T-helper 9 cell (primary cell): ENCODE measurements at places on chromosomes 1 and 21.

GRCh38 chr1:221100611-221101010 is 221.4 kb downstream of the HLX start:
- no peak for DNase-seq

GRCh38 chr1:110060034-110060661 is 10.3 kb downstream of the ALX3 start:
- peak; percentile 76 for DNase-seq

GRCh38 chr1:6245869-6246496 is 2.0 kb downstream of the HES3 start:
- peak; percentile 25 for DNase-seq

DNA sequence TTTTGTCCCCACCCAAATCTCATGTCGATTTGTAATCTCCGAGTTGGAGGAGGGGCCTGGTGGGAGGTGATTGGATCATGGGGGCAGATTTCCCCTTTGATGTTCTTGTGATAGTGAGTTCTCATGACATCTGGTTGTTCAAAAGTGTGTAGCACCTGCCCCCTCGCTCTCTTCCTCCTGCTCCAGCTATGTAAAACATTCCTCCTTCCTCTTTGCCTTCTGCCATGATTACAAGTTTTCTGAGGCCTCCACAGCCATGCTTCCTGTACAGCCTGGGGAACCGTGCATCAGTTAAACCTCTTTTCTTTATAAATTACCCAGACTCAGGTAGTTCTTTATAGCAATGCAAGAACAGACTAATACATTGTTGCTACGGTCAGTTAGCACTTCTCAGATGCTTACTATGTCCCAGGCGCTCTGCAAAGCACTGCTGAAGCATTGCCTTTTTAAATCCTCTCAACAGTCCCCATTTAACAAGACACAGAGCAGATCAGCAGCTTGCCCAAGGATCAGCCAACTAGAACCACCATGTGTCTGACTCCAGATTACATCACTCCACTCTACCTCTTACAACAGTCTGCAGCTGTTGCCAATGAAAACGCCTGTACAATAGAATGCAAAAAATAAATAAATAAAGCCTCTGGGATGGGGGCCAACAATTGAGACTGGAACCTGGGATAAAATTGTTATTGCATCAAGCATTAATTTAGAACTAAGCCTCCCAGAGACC is 52.4 kb upstream of the USP1 start:
- DNase-seq = no peak

DNA sequence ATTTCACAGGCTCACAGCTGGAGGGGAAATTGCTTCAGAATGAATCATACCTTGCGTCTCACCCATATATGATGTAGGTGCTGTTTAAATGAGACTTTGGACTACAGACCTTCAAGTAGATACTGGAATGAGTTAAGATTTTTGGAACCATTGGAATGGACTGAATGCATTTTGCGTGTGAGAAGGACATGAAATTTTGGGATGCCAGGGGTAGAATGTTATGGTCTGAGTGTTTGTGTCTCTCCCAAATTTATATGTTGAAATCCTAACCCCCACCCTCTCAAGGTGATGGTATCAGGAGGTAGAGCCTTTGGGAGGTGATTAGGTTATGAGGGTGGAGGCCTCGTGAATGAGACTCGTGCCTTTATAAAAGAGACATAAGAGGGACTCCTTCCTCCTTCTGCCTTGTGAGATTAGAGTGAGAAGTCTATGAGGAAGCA is 41.4 kb downstream of the KCNK1 start:
- no peak for DNase-seq

DNA sequence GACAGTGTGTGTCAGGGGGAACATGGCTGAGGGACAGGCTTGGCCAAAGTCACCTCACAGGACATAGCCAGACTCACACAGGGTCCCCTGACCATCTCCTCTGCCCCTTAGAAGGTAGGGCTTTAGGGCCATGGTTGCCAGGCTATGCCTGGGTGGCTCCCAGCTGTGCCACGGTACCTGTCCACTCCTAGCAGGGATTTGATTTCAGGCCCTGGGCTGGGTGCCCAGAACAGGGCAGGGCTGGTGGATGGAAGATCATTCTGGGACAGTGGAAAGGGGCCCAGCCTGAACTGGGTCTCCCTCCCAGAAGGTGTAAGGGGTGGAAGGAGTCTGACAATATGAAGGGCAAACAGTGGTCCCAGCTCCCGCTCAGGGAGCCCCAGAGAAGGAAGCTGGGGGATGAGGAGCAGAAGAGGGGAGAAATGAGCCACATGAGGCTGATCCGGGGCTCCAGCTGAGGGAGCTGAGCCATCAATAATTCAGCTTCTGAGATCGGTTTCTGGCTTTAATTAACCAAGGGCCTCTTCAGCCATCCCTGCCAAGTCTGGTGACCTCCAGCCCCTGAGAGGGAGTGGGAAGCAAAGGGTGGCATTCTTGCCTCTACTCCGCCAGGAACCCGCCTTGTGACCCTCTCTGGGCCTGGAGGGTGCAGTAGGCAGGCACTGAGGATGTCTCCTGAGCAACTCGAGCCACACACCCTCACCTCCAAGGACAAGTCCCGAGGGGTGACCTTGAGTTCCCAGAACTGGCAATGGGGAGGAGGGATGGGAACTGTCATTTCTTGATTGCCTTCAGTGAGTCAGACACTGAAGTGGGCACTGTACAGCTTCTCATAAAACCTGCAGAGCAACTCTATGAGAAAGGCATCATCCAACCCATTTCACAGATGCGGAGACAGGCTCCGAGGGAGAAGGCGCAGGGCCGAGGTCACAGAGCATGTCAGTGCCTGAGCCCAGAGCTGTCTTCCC is 2.1 kb downstream of the CD164L2 start:
- no peak for DNase-seq

GRCh38 chr1:6460301-6461050 is 5.5 kb downstream of the TNFRSF25 start:
- DNase-seq = peak; percentile 96

DNA sequence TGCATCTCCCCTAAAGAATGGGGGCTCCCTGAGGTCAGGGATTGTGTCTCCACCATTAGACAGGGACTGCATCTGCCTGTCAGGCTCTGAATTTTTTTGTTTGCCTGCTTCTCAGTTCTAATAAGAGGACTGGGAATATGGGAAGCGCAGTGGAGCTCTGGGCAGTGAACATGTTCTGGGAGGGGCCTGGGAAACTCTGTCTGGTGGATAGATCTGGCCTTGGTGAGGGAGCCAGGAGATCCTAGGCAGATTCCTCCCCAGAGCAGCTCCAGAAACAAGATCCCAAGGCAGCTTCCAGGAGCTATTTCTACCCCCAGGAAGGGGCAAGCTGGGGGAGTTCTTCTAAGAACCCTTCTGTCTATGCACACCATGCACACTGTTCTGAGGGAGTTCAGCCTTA is 12.6 kb upstream of the MYOG start:
- no peak for DNase-seq

DNA sequence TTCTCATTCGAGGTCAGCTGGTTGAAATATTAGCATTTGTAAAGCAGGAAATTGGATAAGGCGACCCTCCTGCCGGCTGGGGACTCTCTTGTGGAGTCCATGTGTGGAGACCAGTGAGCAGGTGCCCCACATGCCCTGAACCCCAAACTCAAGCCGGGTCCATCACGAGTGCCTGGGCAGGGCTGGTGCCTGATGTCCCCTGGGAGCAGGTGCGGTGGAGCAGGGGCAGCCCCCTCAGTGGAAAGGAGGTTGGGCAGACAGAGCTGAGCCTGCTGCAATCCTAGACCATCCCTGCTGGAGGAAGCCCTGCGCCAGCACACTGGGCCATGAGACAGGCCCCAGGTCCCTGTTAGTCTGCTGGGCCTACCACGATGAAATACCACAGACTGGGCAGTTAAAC is 395.6 kb downstream of the NPHP4 start:
- DNase-seq = no peak

- no peak for DNase-seq
Measured at GRCh38 chr1:53115403-53116306, 26.8 kb downstream of the SLC1A7 start.

DNA sequence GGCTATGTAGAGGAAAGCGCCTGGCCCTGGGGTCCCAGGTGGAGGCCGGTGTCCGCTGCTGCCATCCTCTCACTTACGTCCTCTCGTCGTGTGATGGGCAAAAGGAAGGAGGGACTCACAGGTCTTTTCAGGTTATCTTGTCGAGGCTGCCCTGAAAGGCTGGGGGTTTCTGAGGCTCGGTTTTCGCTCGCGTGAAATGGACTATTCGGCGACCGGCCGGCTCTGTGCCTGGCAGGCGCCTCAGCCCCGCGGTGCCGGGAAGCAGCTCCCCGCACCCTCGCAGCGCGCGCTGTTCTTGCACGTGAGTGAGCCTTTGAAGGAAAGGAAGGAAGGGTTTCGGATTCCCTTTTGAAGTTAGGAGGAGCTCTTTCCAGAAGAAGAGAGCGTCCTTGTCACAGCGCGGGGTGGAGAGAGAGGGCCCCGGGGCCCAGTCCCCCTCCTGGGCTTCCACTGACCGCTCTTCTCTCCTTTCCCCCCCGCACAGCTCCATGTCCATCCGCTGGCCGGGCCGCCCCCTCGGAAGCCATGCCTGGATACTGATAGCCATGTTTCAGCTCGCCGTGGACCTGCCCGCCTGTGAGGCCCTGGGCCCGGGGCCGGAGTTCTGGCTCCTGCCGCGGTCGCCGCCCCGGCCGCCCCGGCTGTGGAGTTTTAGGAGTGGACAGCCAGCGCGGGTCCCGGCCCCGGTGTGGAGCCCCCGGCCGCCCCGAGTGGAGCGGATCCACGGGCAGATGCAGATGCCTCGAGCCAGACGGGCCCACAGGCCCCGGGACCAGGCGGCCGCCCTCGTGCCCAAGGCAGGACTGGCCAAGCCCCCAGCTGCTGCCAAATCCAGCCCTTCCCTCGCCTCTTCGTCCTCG is 57.2 kb downstream of the AJAP1 start:
- no peak for DNase-seq

DNA sequence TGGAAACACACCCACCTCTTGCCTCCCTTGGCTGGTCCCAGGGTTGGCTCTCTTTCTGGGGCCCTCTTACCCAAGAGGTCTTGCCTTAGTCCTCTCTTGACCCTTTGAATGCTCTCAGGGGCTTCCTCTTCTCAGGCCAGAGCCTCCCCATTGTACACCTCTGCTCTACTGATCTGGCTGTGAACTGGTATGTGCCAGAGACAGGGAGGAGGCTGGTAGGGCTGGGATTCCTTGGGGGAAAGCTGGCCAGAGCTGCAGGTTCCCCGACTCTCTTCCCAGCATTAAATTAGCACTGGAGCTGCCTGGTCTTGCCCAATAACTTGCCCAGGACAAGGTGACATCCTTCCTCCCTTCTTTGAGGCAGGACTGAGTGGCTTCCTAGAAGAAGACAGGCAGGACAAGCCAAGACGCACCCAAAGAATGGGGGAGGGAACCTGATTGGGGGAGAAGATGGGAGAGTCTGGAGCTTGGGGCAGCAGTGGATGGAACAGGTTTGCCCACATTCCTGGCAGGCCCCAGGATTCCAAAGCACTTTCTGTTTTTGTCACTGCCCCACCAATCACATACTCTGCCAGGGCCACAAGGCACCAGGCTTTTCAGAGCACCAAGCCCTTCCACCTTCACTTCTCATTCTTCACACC is 37.2 kb upstream of the CITED4 start:
- DNase-seq = no peak

GRCh38 chr1:56330391-56331026 is 248.9 kb downstream of the PLPP3 start:
- no peak for DNase-seq

GRCh38 chr1:162134646-162135045 is 65.2 kb downstream of the NOS1AP start:
- DNase-seq = no peak

- no peak for DNase-seq
Measured at GRCh38 chr1:3744646-3745045, 7.6 kb upstream of the CCDC27 start.

- no peak for DNase-seq
Measured at GRCh38 chr1:67256291-67257172, 51.1 kb upstream of the IL12RB2 start.

DNA sequence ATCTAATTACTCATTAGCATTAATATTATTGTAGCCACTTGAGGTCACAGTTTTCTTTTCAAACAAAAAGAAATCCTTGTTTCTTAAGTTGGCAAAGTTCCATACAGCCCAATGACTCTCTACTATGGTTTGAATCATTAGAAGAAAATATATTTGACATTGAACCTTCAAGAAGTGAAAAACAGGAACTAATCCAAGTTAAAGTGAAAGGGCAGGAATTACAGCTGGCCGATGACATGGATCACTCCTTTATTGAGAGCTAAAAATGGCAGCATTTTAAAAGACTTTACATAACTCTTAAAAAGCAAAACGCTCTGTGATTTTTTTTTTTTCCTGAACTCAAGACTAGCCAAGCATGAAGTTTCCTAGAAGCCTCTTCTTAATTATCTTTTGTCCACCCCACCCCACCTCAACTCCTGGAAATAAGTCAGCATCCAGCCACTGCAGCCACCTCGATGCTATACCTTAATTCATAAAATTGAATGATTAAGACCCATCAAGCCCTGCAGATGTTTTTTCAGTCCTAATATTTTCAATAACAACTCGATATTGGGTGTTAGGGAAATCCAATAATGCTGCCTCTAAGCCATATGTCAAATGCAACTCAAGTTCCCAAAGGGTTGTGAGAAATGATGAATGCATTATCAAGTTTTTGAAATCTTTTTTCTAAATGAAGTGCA is 323.1 kb downstream of the HHIPL2 start:
- DNase-seq = no peak

DNA sequence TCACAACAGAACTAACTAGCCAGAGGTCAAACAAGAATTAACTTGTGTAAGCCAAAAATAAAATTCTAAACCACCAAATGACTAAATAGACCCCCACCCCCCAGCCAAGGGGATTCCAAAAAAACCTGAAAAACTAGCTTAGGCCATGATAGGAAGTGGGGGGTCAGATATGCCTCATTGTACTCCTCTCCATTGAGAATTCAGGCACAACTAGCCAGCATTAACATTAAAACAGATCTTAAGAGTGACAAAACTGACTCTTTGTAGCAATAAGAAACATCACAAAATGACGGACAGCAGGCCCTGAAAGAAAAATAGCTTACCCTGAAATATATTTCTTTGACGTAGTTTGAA is 103.0 kb upstream of the ETV3 start:
- DNase-seq = no peak

GRCh38 chr1:37092937-37093336 is 58.6 kb upstream of the GRIK3 start:
- DNase-seq = no peak

DNA sequence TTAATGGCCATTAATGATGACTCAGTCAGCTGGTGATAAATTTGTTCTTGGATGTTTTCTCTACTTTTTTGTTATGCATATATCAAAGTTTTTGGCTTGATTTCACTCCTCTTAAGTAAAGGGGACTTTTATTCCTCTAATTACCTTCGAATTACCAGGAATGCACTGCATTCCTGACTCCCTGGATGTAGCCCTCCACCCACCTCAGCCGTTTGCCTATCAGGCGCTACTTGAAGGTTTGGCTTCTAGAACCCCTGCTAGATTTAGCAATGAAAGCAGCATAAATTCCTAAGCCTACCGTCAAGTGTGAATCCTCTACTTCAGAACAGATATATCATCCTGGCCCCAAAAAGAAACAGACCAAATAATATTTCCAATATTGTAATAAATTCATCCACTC is 387.8 kb upstream of the ADGRL2 start:
- no peak for DNase-seq

- DNase-seq = no peak
Measured at GRCh38 chr1:219927956-219928790, at the start of gene SLC30A10. SLC30A10 (minus strand) TSS chr1:219928557; CDS start chr1:219928440, 117 bp downstream.

GRCh38 chr1:51268634-51269033 is 32.6 kb downstream of the RNF11 start:
- no peak for DNase-seq
